ENCODE measurements at places on chromosomes 16 and 17.

DNA sequence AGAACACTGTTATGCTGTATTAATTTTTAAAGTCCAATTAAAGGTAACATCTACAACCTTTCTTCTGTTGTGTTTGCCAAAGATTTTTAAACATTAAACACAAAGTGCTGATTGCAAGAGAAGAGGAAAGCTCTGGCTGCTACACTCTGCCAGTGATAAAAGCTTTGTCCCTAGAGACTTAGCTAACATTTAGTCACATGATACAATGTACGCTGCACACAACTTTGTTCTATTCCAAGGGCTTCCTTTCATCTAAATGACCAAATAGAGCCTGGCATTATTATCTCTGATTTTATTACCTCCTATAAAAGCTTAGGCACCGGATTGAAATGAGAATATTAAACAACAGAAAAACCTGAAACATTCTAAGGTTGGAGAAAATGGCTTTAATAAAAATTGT lies 388.7 kb upstream of the PMFBP1 start:
- peak; percentile 13 for DNase-seq

GRCh38 chr17:60335289-60335688 lies 56.6 kb downstream of the USP32 start:
- DNase-seq = no peak

DNA sequence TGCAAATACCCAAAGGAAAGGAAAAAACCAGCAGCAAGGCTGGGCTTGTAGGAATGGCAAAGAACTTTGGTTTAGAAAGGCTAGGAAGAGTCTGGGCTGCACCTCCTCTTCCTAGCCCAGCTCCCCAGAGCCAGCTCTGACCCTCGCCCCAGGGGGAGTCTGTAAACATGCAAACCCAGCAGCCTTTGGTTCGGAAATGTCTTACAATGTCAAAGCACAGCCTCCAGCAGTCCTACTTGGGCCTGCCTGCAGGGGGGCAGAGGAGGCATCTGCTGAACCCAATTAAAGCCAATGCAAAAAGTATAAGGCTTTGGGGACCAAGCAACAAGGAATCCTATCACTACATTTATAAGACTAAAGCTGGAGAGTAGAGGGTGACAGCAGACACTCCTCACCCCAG lies 5.0 kb upstream of the FTSJ3 start:
- no peak for DNase-seq

- no peak for DNase-seq
Measured at GRCh38 chr16:79053577-79053976, 547.0 kb downstream of the MAF start.

- no peak for DNase-seq
Measured at GRCh38 chr17:49334744-49335512, 27.1 kb downstream of the ZNF652 start.

DNA sequence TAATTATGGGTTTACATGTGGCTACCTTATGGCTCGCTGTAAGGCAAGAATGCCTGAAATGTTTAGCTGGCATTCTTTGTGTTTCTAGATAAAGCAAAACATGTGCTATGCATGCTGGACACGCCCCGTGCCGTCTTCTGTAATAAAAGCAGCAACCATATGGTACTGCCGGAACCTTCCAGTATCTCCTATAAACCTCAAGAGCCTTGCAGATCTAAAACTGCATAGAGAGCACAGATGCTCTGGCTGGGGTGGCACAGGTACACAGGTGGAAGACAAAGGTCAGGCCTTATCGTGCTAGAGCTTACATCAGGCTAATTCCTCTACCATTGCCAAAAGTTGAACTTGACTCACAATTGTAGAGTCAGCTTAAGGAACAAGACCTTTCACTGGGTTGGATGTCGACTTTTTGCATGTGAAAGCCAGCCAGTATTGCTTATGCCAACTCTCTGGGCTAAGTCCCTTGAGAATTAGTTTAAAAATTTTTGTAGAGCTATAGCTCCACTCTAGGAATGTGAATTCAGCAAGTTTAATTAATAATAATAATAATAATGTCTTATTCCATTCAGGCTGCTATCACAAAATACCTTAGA lies 187.4 kb upstream of the CACNG5 start:
- DNase-seq = no peak

DNA sequence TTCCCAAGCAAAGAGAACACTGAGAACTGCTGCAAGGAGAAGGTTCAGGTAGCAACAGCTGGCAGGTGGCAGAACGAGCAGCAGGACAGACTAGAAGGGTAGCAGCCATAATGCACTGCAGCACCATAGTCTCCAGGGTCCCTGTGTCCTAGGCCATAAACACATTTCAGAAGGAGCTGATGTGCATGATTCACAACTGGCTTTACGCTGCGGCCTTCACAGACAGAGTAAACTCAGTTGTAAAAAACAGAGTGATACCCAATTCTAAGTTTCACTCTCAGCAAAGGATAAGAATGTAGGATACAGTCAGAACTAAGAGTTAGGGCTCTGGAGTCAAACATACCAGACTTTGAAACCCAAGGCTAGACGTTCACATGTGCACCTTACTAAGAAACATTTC lies 24.4 kb downstream of the ARHGAP17 start:
- no peak for DNase-seq

DNA sequence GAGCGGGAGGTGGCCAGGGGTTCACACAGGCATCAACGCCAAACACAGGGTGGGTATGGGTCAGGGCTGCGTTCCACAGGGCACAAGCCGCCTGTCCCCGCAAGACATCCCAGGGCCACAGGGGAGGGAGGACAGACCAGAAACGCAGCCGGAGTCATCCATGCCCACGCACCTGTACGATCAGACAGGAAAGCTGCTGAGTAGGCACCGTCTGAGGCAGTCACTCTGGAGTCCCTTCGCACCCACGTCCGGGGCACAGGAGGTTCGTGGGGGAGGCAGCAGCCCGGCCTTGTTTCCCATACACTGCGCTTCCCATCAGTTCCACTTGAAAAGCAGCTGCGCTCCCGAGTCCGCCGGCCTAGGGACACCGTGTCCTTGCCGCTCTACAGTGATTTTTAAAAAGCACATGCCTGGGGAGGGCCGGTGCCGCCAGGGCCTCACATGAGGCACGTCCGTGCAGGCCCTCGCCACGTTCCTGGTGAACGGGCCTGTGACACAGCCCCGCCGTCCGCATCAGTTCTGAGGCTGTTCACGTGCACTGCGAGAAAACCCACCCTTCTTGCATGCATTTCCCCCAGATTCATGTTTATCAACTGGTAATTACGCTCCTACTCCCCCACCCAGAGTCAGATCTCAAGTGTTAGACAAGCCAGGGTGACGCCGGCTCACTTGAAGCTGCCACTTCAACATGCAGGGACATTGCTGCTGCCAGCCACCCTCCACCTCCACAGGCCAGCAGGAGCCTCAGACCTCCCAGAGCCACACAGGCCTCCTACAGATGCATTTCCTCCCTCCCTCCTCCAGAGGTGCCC lies 34.8 kb downstream of the WDR45B start:
- DNase-seq = no peak

GRCh38 chr17:42230225-42230624 lies 35.9 kb upstream of the GHDC start:
- no peak for DNase-seq

DNA sequence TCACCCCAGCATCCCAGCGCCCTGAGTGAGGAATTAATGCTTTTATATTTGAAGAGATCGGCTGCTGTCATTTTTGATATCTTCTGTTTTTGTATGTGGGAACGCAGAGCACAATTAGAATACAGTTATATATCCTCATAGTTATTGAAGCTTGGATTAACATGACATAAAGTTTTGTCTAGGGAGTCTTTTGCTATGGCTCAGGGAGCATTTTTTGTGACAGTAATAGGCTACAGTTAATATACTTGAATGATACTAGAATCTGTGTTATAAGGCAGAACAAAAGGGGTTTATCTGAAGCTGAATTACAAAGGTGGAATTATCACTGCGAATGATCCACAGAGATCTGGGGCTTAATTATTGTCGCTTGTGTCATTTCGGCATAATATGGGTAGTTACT lies 239.4 kb downstream of the MSI2 start:
- no peak for DNase-seq

GRCh38 chr17:7897773-7898172 lies 9.2 kb downstream of the CHD3 start:
- DNase-seq = peak; percentile 61

DNA sequence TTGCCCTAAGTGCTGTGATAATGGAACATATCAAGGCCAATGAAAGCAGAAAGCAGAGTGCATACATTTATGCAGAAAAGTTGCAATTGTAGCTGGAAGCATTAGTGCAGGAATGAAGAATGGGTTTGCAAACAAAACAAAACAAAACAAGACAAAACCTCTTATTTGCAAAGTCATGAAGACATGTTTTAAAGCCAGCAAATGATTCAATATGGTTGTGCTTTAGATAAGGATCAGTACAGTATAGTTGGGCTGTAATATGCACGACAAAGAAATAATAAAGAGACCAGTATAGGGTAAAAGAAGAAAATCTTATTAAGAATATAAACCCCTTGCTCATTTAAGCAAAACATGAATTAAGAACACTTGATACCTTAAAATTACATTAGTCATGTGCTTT lies 398.1 kb downstream of the KIF2B start:
- no peak for DNase-seq

DNA sequence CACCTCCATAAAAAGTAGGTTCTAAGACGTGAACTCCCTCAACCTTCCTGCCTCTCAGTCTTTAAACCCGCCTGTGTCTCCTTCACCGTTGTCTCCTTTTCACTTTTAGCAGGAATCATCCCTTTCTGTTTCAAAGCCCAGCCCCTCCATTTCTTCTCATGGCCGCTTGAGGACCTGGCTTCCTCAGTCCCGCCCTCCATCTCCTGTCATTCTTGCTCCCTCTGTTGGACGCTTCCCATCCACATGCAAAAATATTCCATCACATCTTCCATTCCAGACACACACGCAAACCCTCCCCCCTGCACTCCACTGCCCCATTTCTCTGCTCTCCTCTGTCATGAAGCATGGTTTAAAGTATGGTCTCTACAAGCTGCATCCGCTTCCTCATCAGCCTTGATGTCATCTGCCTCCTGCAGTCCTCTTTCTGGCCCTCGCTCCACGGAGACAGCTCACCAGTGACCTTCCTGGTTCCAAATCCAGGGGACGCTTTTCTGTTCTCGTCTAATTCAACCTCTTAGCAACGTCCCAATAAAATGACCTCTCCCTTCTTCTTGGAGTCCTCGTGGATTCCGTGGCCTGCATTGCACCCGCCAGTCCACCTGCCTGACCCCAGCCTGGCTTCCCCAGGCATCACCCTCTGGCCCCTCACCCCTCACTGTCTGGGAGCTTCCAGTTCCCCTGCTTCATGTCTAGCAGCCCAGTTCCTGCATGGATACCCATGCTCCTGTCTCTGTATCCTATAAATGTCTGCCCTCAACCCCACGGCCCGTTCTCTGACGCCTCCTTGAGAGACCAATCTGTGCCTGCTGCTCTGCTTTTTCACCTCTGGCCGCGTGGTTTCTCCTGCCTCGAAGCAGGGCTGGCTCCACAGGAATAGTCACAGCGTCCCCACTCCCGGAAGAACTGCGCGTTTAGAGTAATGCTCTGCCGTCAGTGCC lies 26.2 kb downstream of the ANKRD40 start:
- peak; percentile 72 for DNase-seq

DNA sequence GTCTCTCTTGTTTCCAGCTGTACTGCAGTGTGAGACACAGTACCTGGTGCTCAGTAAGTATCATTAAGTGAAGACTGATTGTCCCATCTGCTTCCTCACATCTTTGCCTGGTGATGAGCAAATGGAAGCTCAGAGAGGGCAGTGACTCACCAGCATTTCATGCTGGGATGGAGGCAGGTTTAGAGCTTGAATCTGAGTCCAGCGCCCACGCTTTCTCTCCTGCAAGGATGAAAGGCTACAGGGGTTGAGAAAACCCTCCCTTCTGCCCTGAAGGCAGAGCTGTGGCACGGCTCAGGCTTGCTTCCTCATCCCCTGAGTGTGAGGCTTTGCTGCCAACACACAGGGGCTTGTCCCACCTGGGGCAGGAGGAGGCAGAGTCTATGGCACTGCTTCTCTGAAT lies 1.5 kb upstream of the RNF112 start:
- DNase-seq = no peak

Measured in stromal cell of bone marrow (primary cell).